ENCODE measurements at places on chromosomes 7 and 10. TPM values are rescaled to one million over a fixed set of nuclear protein-coding genes. Genes with fewer than 3 reads are reported as not detected.

GBX1 gene
- not detected for total RNA-seq

MYO3A gene
- total RNA-seq: not detected

FFAR4 gene
- not detected for total RNA-seq

PLEKHS1 gene
- total RNA-seq: not detected

CALHM2 gene
- 0.64 TPM for total RNA-seq

DNA sequence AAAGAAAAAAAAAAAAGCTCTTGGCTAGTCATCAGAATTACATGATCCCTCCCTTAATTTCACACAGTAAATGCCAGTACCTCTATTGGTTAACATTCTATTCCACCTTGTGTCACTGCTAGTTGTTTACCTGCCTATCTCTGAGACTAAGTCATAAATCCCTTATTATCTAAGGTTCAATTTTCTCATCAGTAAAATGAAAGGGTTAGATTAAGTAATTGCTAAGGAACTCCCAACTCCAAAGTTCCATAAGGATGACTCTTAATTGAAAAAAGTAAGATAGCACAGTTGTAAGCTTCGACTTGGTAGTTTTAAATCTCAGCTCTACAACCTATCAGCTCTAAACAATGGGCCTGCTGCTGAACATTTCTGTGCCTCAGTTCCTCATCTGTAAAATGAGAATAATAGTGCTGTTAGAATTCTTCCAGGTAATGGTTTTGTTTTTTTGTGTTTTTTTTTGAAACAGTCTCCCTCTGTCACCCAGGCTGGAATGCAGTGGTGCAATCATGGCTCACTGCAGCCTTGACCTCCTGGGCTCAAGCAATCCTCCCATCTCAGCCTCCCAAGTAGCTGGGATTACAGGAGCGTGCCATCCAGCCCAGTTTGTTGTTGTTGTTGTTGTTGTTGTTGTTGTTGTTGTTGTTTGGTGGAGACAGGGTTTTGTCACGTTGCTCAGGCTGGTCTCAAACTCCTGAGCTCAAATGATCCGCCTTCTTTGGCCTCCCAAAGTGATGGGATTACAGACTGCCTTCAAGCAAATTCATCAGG is 35.6 kb downstream of the SRPK2 start:
- no peak for DNase-seq

- DNase-seq: no peak
Measured at GRCh38 chr10:113980408-113981087, 63.1 kb upstream of the ADRB1 start.

DNA sequence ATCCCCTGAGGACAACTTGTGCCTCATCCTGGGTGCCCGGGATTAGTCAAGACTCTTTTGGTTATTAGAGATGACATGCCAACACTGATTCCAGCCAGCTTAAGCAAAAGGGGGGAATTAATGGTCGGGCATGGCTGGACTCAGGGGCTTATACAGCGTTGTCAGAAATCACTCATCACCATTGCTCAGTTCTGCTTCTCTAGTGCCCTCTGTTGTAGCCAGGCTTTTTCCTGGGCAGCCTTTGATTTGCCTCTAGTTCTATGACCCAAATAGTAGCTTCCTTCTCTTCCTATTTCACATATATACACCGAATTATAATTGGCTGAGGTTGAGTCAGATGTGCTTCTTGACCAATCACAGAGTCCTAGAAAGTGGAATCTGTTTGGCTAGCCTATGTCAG is 192.0 kb upstream of the HABP2 start:
- DNase-seq: no peak

STRIP2 gene
- 5.2 TPM for total RNA-seq

- no peak for DNase-seq
Measured at GRCh38 chr7:69906283-69906995, 308.2 kb downstream of the AUTS2 start.

FAM241B gene
- total RNA-seq: 4.6 TPM

PRSS37 gene
- not detected for total RNA-seq

NPFFR1 gene
- not detected for total RNA-seq

DNA sequence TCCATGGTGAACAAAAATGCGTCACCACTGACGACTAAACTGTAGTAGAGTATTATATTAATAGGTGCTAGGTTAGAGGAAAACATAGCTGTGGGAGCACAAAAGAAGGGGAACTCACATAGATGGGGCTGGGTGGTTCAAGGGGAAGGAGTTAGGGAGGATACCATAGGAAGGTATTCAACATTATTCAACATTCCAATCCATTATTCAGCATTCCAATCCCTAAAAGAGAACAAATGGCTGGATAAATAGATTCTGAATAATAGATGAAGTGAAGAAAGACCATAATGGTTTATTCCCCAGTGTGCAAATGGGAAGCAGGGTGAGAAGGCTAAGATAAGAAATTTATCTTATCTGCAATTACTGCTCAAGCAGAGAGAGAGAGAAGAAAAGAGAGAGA is 61.4 kb downstream of the AASS start:
- DNase-seq: no peak

DNA sequence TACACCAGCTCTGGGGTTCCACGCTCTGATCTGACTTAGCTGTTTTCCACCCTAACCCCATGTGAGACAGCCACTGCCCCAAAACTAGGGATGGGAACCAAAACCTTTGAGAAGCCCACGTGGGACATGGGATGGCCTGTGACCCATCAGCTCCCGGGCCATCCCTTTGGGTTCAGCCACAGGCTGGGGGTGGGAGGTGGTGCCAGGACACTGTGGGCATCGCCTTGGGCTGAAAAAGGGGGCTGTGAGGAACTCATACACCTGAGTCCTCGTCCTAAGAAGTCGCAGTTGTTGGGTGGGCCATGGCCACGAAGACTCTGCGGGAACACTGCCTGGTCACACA is 379.1 kb downstream of the DNAJB6 start:
- no peak for DNase-seq

GRCh38 chr7:44748045-44748947 is at the start of gene ZMIZ2:
Gene ZMIZ2 (plus strand): TSS chr7:44748847. CDS start chr7:44756250, 7,403 bp downstream.
- DNase-seq: peak; percentile 57

DNA sequence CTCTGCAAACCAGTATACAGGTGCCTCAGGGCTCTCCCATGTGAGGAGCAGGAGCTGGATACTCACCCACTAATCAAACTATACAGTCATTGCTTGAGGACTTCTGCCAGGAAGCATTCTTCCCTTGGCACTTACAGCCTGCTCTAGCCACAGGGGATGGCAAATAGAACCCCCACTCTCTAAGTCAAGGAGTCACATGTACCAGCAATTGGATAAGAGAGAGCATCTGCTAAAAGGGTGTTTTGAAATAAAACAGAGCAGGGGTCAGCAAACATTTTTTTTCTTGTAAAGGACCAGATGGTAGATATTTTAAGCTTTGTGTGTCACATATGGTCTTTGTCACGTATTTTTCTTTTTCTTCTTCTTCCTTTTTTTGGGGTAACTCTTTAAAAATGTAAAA is 865.2 kb upstream of the GHITM start:
- peak; percentile 1 for DNase-seq

DNA sequence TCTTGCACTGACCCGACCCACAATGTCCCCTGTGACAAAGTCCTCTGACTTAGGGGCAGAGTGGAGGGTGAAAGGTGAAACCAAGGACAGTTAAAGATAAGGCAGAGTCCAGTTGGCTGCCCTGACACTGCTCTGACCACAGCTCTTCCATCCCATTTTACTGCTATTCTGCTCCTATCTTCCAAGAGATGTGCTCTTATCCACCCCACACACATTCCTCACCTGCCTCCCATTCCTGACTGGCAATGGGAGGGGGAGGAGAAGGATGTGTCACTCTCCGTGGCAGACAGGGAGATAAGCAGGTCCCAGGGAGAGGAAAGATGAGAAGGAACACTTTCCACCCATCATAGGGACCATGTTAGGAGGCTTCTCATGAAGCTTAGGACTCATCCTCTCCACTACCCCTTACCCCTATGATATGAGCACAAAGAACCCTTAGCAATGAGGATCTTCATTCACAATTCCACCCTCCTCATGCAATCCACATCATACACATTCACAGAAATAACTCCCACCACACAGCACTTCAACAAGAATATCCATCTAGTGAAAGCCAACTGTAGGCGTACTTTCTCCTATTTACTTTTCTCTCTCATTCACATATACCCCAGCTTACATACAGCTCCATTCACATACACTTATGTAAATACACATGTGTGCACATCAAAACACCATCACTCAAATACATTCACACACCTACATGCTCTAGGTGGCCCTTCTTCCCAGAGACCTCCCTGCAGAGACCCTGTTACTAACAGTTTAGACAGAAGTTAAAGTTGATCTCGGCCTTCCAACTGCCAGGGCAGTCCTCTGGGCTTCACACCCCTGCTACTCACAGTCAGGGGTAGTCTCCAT is 6.6 kb downstream of the SYNPO2L start:
- peak; percentile 34 for DNase-seq

DNA sequence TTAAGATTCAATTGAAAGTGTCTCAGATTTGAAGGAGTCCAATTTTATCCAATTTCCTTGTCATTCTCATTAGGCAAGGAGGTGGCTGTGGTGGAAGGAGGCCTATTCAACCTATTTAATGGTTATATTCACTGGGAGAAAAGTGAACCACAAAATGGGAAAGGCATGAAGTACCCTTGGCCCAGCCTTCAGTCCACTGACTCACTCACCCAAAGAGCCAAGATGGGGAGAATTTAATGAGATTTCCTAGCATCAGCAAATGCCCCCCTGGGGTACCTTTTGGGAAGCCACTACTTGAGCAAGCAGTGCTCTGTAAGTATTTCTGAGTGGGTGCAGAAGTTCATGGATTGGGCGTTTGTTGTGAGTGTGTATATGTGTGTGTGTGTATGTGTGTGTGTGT is 144.1 kb downstream of the NRP1 start:
- DNase-seq: no peak

DNA sequence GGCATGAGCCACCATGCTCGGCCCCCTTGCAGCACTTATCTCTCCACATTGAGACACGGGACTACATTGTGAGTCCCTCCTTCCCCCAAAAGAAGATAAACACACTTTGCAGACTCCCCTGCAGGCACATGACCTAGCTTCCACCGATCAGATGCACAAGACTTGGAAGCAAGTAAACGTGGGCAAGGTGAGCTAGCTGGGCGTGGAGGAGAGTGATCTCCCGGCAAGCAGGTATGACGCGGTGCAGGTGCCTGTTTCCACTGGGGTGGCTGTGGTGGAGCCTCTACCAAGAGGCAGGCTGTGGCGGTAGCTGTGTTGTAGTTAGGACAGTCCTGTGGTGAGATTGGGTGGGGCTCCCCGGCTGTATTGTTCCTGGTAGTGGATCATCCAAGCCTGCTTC is 7.7 kb upstream of the COMTD1 start:
- no peak for DNase-seq

ZNF727 gene
- 0.53 TPM for total RNA-seq

- no peak for DNase-seq
Measured at GRCh38 chr7:80146545-80147182, 12.0 kb downstream of the GNAI1 start.

GRCh38 chr7:4319280-4319679 is 362.8 kb upstream of the FOXK1 start:
- no peak for DNase-seq

HOGA1 gene
- total RNA-seq: 0.13 TPM

RBP3 gene
- not detected for total RNA-seq
